ENCODE measurements at places on chromosomes 1 and 21.

DNA sequence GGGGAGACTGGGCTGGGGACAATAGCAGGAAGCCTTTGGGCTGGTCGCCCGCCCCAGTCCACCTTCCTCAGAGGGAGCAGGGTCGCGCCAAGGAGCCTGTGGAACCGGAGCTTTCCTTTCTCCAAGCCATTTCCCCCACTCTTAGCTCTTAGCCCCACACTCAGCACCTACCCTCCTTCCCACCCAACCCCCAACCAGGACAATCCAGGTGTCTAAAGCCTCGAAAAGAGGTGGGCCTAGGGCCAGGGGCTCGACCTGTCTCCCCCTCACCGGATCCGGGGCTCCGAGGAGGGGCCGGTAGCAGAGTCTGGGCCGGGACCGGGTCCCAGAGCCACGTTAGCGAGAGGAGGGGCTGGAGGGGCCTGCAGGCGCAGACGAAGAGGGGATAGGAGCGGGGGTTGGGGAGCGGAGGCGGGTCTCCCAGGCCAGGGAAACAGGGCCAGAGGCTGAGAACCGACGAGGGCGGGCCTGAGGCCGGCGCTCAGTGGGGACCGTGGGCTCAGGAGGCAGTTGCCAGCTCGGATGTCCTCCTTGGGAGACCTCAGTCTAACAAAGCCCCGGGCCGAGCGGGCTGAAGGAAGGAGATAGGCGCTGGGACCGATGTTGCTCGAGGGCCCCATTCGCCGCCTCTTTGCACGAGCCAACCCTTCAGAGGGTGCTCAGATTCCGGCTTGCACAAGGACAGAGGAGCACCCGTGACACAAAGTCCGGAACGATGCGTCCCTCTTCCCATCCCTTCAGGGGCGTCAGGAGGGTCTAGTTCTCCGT is 943 bp downstream of the SEMA6C start:
- no peak for DNase-seq

- DNase-seq = no peak
Observed at GRCh38 chr1:37478890-37479254, 4.5 kb downstream of the ZC3H12A start.

- DNase-seq = no peak
Observed at GRCh38 chr1:180028864-180029263, 74.3 kb downstream of the CEP350 start.

GRCh38 chr1:231045286-231045685 is 5.2 kb upstream of the FAM89A start:
- no peak for DNase-seq

DNA sequence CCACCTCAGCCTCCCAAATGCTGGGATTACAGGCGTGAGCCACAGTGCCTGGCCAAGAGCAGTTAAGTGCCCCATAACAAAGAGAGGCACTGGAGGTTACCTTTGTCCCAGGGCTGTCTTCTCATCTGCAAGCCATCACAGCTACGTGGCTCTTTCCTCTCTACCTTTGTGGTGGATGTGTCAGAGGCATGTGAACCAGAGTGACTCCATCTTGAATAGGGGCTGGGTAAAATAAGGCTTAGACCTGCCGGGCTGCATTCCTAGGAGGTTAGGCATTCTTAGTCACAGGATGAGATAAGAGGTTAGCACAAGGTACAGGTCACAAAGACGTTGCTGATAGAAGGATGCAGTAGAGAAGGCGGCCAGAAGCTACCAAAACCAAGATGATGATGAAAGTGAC is 59.4 kb upstream of the POU2F1 start:
- DNase-seq = no peak

- DNase-seq = no peak
Observed at GRCh38 chr1:45913183-45913683, 109.8 kb downstream of the MAST2 start.

- DNase-seq = no peak
Observed at GRCh38 chr1:233459470-233459945, 132.0 kb downstream of the MAP3K21 start.

- no peak for DNase-seq
Observed at GRCh38 chr1:223269006-223269405, 95.0 kb downstream of the SUSD4 start.

DNA sequence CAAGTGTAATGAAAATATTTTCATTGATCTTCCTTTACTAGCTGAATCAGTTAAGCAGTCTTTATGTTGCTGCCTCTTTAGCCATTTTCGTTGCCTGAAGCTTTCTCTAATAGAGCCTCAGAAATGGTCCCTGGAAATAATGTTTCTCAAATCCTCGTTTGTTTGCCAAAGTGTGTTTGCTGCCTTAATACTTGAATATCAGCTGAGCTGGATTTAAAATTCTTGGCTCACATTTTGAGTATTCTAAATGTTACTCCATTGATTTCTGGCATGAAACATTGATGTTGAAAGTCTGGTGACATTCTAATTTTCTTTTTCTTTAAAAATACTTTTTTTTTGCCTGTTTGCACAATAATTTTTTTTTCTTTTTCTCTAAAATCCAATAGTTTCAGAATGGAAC is 84.6 kb upstream of the SERBP1 start:
- DNase-seq = no peak

DNA sequence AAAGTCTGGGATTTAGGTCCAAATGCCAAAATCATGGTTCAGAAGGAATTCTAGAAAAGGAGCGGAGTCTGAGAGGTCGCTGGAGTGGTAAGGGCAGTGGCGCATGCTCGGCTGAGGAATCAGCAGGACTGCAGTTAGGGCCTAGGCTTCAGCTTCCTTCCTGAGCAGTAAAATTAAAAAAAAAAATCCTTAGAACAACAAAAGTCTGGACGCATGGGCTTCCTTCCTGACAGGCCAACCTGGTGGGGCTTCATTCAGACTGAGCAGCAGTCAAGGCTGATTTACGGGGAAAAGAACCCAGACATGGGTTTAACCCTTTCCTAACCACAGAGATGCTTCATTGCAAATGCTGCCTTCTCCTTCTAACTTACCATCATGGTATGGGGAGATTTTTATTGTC is 17.1 kb downstream of the RNF220 start:
- DNase-seq = no peak

- no peak for DNase-seq
Observed at GRCh38 chr1:118272884-118273283, 87.9 kb upstream of the SPAG17 start.

- no peak for DNase-seq
Observed at GRCh38 chr1:29148656-29149491, 25.2 kb upstream of the TMEM200B start.

- peak; percentile 81 for DNase-seq
Observed at GRCh38 chr1:240611619-240612480, at the start of gene GREM2. GREM2 (minus strand) TSS chr1:240612155; CDS start chr1:240493475, 118,680 bp downstream.

GRCh38 chr1:204935155-204935554 is 64.5 kb downstream of the NFASC start:
- no peak for DNase-seq

- no peak for DNase-seq
Observed at GRCh38 chr1:169697755-169698154, 13.7 kb downstream of the SELL start.

DNA sequence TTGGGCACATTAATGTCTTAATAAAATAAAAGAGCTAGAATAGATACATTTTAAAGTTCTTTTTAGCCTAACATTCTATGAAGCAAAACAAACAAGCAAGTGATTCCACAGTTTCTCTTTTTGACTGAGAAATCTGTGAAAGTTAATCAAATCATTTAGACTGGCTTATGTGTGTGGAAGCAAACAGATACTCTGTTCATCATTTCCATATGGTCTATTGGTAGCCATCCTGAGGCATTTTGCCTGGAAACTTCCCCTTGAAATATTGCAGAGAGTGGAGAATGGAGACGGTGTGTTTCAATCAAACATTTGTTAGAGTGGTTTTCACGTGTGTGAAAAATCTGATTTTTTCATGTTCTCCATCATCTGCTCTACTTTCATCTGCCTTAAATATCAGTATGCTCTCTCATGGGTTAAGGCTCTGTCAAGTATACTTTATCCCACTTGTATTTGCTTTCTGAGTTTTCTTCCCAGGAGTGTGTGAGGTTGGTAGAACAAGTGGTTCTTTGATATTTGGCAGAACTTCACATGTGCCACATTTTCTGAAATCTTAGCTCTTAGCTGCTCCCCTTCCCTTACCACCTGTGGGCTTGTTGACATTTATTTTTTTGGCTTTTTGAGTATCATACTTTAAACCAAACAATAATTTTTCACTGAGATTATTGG is 139.1 kb upstream of the PTGFR start:
- DNase-seq = no peak

GRCh38 chr1:230423951-230424350 is 2.2 kb downstream of the PGBD5 start:
- DNase-seq = peak; percentile 63
